ENCODE measurements at places on chromosomes 1 and 21.

- DNase-seq: peak; percentile 98
Measured at GRCh38 chr1:162605225-162605927, 26.9 kb upstream of the DDR2 start.

DNA sequence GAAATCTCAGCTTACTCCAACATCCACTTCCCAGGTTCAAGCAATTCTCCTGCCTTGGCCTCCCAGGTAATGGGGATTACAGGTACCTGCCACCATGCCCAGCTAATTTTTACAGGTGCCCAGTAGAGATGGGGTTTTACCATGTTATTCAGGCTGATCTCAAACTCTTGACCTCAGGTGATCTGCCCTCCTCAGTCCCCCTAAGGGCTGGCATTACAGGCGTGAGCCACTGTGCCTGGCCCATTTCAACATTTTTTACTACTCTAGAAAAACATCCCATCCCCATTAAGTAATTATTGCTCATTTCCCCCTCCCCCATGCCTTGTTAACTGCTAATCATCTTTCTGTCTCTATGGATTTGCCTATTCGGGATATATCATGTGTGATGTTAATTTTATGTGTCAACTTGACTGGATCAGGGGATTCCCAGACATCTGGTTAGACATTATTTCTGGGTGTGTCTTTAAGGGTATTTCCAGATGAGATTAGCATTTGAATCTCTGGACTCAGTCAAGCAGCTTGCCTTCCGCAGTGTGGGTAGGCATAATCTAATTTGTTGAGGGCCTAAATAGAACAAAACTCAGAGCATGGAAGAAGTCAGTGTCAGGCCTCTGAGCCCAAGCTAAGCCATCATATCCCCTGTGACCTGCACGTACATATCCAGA is 33.0 kb upstream of the ZBTB8B start:
- DNase-seq: no peak

- no peak for DNase-seq
Measured at GRCh38 chr1:162422662-162423375, 10.9 kb upstream of the SH2D1B start.

DNA sequence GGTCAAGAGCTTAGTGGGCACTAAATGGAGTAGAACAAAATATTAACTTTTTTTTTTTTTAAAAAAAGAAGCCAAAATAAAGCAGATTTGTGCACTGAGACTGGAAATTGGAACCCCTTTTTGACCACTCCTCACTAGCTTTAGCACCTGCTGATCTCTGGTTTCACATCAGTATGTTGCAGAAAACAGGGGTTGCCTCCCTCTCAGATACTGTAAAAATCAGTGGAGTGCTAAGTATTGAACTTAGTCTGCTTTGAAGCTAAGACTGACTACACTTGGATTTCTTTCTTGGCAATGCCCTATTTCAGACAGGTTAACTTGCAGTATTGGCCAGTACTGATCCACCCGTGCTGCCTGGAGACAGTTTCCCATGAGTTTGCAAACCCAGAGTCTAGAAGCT is 2.7 kb upstream of the KIAA0040 start:
- DNase-seq: no peak

DNA sequence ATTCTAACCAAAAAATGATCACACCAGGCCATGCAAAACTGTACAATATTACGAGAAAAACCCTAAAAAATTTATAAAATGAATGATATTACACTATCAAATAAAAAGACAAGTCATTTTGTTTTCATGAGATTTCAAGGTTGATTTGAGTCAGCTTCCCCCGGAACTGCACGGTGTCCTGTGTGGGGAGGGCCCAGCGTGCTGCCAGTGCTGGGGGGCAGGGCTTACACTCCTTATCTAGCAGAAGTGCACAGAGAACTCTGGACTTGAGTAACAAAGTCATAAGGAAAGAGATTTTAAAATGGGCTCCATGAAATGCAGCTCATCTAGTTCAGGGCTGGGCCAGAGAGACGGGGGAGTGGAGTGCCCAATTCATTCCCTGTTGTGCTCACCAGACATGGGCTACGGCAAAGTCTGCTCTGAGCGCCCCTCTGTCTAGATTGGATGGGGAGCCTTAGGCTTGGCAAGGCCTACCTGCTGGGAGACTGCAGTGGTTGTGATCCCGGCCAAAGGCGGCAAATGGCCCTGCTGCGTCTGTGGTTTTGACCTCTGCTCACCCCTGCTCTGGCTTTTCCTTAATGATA is 50.1 kb downstream of the COQ8A start:
- DNase-seq: no peak

- DNase-seq: no peak
Measured at GRCh38 chr1:205687242-205687641, 6.9 kb upstream of the SLC45A3 start.

GRCh38 chr1:219534991-219535390 is 77.9 kb downstream of the ZC3H11B start:
- DNase-seq: no peak

GRCh38 chr1:30036229-30036547 is 687.2 kb downstream of the MATN1 start:
- DNase-seq: no peak

- no peak for DNase-seq
Measured at GRCh38 chr1:226647719-226648118, 91.4 kb downstream of the ITPKB start.

GRCh38 chr1:161200992-161201835 is 953 bp upstream of the NDUFS2 start:
- peak; percentile 69 for DNase-seq

Data from IMR-90 (cell line).